Anterior cingulate cortex (tissue), 58 donors: ENCODE measurements at places on chromosomes 16 and 17.

DNA sequence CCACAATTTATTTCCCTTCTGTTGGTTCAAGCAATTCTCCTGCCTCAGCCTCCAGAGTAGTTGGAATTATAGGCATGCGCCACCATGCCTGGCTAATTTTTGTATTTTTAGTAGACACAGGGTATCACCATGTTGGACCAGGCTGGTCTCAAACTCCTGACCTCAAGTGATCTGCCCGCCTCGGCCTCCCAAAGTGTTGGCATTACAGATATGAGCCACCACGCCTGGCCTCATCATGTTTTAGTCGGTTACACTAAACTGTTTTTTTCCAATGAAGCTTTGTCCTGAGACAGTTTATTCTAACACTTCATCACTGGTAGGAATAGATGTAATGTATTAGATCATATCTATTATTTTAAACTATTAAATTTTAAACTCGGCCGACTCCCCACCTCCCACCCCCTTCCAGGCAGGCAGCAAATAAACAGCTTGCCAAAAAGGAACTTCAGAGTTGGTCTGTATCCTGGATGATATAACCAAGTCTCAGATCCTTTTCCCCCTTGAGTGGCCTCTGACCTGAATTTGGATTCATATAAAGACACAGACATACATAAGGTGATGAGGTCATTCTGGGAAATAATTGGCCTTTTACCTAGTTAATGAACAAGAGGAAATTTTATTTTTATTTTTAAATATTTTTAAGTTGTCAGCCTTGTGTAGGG is 18.4 kb upstream of the CORO6 start:
- DNase-seq = no peak

- no peak for DNase-seq
Observed at GRCh38 chr17:44602970-44603369, 45.7 kb downstream of the FZD2 start.

DNA sequence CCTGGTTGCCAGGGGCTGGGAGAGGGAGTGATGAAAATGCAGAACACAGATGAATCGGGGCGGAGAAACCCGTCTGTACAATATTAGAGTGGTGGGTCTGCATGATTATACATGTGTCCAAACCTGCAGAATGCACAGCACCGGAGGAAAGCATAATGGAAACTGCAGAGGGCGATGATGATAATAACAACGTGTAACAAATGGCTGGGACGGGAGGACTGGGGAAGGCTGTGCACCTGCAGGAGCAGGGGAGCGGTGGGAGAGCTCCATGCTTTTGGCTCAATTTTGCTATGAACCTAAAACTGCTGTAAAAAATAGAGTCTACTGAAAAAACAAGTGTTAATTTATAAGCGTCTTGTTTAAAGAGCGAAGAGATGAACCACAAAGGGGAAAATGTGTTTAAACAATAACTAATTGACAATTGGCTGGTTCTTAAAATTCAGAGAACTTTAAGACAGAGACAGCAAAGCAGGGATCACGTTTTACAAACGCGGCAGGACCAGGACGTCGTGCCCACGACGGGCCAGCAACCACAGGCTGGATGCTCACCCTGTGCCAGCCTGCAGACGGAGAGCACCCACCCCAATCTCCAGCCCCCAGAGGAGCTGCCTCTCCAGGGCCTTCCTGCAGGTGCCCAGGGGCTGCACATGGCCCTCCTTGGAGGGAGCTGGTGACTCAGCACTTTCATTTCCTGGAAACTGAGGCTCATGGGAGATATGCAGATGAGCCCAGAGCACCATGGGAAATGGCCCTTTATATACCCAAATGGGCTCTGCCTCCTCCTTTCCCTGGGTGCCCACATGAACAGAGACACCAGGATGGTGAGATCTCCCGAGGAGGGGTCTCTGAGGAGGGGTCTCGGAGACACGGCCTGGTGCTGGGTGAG is at the start of gene TEX19:
Gene TEX19, plus strand, starts transcription at position 783 of the 886 bp plus-strand sequence. CDS start 2,904 bp downstream, outside the sequence.
- no peak for DNase-seq

DNA sequence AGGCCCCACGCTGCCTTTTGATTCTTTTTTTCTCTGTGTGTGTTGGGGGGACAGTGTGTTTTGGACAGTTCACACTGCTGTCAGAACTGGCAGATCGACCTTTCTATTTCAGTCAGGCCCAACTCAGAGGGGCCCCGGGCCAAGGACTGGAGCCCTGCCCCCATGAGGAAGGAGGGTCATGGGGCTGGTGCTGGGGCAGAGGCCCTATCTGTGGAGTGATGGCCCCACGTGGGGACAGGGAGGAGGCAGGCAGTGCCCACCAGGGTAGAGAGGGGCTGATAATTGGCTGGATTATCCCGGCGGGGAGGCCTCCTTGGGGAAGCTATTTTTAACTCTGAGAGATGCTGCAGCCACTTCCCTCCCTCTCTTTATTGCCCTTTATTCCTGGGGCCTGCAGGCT is 5.7 kb upstream of the KCNJ12 start:
- DNase-seq = no peak

GRCh38 chr17:164303-165235 is 16.9 kb downstream of the DOC2B start:
- peak; percentile 9 for DNase-seq

- no peak for DNase-seq
Observed at GRCh38 chr16:17371299-17371698, 99.5 kb downstream of the XYLT1 start.

DNA sequence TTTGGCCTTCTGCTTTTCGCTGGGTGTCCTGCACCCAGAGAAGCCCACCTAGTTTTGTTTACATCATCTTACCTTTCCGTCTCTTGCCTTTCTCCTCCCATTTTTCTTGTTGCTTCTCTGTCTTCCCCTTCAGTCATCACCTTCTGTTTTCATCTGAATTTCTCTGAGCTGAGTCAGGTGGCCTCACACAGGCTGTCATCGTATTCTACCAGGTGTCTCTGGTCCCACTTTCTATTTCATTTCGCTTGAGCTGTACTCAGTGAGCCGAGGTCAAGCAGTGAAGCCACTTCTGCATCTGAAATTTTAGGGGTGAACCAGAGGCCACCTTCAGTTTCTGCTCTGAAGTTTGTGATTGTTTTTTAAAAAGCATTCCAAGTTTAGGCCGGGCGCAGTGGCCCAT is 9.7 kb downstream of the CRAMP1 start:
- DNase-seq = no peak

- DNase-seq = no peak
Observed at GRCh38 chr16:17321824-17322223, 148.9 kb downstream of the XYLT1 start.

DNA sequence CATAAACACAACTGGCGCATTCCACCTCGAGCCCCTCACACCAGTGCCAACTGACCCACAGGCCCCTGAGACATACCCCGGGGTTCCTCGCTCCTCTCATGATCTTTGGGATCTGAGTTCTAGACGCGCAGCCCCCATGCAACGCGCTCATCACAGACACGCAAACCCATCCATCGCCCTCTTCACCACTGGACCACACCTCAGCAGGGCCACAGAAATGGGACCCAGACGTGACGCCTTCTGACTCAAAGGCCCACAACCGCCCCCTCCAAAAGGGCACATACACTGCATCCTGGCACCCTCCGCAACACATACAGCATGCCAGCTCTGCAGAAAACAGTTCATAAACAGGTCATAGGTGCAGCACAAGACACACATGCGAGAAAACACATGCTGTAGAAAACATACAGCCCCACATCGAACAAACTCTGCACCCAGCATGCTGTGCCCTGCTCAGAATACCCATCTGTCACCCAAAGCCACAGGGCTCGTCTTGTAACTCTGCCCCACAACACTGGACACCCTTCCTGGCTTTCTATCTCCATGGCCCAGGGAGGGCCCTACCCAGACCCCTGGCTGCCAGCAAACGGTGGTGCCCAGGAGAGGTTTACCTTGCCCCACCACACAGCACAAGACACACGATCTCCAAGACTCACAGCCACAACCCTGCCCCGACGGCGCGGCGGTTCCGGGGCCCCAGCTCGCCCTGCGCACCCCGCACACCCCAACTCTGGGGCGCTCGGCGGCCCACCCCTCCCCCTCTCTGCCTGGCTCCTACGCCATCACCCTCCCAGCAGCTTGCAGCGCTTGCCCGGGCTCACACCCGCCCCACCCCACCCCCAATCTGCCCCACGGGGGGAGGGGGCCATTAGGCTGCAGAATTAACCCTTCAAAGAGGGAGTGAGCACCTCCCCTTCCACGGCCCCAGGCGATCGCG is 887 bp downstream of the ZBTB4 start:
- peak; percentile 63 for DNase-seq

DNA sequence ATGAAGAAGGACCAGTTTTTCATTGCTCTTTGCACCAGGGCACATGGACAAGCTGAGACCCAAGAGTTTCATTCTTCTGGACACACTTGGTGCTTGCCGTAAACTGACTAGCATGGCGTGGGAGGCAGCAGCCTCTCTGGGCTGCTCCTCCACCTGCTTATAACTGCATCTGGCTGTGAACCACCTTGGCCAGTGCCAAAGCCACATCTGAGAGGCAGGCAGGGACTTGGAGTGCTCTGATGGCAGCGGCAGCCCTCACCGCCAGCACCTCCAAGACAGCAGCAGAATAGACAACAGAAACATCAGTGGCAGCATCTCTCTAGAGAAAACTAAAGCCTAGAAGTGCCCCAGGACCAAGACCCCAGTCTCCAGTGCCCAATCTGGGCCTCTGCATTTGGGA is 4.7 kb downstream of the KRT37 start:
- DNase-seq = no peak

DNA sequence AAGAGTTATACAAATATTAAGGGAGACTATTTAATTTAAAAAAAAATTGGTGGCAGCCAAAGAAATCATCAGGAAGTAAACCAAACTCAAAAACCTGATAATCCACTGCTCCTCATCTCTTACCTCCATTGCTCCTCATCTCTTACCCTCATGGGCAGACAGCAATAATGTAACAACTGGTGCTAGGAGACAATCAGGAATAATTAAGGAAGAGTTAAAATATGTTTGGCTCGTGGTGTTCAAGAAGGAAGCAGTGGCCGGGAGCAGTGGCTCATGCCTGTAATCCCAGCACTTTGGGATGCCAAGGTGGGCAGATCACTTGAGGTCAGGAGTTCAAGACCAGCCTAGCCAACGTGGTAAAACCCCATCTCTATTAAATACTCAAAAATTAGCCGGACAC is 18.1 kb downstream of the ERN1 start:
- no peak for DNase-seq

- DNase-seq = no peak
Observed at GRCh38 chr16:74296104-74296431, 546 bp upstream of the PSMD7 start.

GRCh38 chr17:44374306-44375195 is 10.9 kb upstream of the FAM171A2 start:
- no peak for DNase-seq

- no peak for DNase-seq
Observed at GRCh38 chr17:41575336-41575735, 3.5 kb upstream of the KRT9 start.

- DNase-seq = no peak
Observed at GRCh38 chr16:2335286-2335895, 5.1 kb downstream of the ABCA3 start.

DNA sequence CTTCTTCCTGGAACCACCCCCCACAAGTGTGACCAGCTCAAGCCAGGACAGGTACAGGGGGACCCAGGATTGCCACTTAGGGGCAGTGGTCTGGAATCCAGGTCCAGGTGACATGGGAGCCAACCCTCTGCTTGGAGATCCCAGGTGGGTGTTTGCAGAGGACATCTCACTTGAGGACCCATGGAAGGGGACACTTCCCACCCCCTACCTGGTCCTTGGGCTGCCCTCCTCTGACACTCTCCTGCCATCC is 145.5 kb downstream of the SEC14L1 start:
- DNase-seq = no peak
